Effector CD4-positive, alpha-beta T cell (primary cell): ENCODE measurements at places on chromosomes 5 and 9.

DNA sequence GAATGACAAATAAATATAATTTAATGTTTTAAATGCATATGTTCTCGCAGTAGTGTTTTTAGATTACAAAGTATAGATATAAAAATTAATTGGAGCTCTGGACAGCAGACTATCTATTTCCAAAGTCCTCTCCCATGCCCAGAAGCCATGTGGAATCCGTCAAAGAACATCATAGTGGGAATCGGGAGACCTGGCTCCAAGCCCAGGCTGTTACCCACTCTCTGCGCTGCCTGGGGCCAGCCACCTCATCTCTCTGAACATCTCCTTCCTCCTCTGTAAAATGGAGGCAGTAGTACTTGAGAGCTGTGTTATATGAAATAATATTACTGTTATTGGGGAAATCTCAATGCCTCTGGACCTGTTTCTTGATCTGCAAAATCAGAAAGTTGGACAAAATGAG, 58.1 kb upstream of the SLC30A5 start:
- DNase-seq: no peak

DNA sequence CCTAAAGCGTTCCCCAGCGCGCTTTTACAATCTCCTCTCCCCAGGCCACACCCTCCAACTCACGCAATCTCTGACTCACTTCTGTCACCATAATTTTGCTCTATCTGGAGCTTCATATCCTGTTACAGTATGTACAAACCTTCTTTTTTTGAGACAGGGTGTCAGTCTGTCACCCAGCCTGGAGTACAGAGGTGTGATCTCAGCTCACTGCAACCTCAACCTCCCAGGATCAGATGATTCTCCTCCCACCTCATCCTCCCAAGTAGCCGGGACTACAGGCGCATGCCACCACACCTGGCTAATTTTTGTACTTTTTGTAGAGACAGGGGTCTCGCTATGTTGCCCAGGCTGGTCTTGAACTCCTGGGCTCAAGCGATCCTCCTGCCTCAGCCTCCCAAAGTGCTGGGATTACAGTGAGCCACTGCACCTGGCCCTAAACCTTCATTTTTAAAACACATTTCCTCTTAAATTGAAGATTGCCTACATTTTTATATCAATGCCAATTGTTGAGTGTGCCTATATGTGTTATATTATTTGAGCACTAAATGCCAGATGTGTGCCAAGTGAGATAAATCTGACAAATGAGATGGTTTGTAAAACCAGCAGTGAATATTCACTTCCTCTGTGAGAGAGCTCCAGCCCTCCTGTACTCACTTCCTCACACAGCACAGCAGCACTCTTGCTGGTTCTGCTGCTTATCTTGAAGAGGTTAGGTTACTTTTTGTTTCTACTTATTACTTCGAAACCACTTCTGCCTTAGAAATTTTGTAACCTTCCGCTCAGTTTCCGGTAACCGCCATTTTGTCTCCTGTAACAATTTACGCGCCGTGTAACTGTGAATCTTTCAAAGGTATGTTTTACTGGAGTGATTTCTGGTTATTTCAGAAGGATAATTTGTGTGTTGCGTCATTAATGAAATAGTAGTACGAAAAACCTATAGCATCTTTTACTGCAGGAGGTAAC, 57.9 kb downstream of the DOCK8 start:
- peak; percentile 72 for DNase-seq

GRCh38 chr5:123881759-123882244, 369.8 kb downstream of the CSNK1G3 start:
- DNase-seq: no peak

- DNase-seq: no peak
These were observed 129.9 kb downstream of the TLE4 start for GRCh38 chr9:79701651-79702050.

DNA sequence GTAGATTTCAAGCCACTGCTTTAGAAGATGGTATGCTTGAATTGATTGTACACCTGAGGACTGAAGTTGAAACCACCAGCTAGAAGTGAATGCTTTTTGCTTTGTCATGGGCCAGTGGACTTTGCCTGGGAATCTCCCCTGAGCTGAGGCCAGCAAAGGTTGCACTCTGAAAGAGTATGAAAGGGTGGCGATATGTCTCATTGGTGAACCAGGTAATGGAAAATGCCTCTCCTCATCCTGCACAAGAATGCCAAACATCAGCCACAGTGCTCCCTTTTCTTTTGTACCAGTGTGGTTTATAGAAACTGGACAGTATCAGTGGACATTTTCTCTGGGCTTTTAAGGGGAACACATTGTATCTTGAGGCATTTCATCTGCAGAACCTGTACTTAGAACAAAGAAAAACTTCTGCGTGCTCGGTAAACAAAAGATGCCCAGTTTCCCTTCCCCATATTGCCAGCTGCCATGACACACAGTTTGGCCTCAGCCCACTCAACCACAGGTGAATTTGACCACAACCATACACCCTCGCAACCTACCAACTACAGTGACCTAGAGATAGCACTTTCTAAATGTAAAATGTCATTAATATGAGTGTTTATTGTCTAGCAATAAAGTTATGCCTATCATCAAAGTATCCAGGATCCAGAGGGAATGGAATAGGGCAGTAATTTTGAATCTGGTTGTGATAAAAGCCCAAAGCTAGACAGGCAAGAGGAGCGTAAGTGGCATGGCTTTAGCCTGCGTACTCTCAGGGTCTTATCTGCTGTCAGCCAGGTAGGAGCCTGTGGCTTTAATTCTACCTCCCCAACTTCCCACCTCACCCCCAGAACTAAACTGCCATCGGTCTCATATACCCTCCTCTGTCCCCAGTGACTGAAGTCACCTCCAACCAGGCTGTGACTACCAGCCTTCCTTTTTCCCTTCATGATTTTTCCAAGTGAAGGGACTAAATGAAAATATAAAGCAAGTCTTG, 79.5 kb upstream of the LHFPL2 start:
- DNase-seq: no peak

DNA sequence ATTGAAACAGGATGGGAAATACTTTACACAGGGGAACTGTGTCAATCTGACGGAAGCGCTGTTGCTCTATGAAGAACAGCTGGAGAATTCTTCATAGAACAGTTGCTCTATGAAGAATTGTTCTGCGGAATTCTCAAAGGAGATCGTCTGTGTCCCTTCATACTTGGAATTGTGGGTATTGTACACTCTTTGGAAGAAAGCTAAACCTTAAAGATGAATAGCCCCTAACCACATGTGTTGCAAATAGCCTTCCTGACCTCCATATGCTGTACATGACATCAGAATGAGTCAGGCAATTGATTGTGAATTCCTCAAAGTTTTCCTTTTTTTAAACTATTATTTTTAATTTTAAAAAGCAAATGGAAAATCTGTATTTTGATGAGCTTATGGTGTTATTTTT, 15.6 kb downstream of the NIM1K start:
- no peak for DNase-seq

DNA sequence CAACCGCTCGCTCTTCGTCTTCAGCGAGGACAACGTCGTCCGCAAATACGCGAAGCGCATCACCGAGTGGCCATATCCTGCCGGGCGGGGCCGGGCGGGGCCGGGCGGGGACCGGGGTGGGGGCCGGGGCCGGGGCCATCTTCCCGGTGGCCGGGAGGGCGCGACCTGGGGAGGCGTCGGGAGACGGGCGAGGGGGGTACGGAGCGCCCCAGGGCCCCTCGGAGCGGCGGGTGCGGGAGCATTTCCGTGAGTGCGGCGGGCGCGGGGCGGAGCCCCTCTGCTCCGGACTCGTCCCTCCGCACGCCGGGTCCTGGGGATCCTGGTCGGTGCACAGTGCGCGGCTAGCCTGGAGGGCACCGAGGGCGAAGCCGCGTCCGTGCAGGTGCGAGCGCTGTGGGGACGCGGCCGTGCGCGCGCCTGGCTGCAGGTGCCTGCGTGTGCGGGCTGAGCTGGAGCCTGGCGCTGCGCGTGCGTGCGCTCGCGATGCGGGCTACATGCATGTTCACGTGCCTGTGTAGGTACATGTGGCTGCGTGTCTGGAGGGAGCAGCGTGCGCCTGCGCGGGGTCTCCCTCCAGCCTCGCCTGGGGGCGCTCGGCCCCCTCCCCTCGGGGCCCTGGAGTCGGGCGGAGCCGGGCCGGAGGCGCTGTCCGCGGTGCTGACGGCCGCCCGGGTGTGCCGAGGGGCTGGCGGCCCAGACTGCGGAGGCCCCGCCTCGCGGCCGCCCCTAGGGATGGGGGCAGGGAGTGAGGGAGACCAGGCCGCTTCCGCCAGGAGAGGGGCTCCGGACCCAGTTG, 762 bp downstream of the CACNA1B start:
- no peak for DNase-seq

DNA sequence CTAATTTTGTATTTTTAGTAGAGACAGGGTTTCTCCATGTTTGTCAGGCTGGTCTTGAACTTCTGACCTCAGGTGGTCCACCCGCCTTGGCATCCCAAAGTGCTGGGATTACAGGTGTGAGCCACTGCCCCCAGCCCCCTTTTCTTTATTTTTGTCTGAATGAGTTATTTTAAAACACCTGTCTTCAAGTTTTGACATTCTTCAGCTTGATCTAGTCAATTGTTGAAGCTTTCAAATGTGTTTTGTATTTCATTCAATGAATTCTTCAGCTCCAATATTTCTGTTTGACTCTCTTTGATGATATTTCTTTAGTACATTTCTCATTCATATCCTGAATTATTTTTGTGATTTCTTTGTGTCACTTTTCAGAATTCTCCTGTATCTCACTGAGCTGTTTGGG, 486.2 kb downstream of the DMAC1 start:
- no peak for DNase-seq

GRCh38 chr9:7095058-7095457, 337.3 kb downstream of the KDM4C start:
- no peak for DNase-seq

DNA sequence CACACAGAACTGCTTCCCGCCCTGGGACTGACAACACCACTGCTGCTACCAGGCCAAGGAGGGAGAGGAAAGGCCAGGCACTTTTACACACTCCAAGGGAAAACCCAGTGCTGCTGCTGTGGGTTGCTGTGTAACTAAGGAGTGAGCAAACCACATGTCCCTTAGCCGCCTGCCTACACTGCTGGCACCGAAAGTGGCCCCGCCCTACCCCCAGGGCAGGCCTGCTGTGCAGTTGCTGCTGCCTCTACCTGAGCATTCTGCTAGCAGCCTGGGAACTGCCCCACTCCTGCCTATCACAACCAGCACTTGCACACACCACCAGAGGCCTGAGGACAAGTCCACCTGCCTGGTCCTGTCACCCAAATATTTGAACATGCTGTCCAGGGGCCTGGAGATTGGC, 740.9 kb downstream of the DTWD2 start:
- DNase-seq: no peak

DNA sequence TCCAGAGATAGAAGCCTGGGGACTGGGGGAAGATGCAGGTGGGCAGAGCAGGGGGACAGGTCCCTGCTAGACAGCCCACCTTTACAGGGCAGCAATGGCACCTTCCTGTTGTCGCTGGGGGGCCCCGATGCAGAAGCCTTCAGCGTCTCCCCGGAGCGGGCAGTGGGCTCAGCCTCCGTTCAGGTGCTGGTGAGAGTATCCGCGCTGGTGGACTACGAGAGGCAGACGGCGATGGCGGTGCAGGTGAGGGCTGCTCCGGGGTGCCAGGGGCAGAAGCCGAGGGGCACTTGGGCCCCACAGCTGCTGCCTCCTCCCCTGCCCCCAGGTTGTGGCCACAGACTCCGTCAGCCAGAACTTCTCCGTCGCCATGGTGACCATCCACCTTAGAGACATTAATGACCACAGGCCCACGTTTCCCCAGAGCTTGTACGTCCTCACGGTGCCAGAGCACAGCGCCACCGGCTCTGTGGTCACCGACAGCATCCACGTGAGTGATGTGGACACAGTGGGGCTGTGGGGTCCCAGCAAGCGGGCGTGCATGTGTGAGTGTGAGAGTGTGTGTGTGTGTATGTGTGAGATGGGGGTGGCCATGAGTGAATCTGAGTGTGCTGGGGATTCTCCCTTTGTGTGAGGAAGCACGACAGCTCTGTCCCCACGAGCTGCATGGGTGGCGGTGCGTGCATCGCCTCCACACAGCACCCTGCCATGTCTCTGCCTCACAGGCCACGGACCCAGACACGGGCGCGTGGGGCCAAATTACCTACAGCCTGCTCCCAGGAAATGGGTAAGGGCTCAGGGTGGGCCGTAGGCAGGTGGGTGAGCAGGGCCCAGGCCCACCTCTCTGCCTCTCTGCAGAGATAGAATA, 28.4 kb downstream of the CDHR2 start:
- DNase-seq: no peak

DNA sequence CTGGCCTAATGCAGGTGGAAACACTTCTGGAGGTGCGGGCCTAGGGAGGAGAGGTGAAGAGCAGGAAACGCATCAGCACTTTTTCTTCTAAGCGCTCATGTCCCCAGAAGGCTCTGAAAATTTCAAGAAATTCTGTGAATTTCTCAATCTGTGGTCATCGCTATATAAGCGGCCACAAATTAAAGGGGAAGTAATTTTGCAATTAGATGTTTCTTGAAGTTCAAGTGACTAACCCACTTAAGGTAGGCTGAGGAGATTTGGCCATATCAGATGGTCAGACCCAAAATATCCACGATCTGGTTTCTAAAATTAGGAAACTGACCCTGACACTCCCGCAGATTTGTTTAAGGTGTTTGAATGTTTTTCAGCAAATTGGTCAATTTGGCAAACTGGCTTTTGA, 16.6 kb upstream of the HMGCR start:
- DNase-seq: no peak

DNA sequence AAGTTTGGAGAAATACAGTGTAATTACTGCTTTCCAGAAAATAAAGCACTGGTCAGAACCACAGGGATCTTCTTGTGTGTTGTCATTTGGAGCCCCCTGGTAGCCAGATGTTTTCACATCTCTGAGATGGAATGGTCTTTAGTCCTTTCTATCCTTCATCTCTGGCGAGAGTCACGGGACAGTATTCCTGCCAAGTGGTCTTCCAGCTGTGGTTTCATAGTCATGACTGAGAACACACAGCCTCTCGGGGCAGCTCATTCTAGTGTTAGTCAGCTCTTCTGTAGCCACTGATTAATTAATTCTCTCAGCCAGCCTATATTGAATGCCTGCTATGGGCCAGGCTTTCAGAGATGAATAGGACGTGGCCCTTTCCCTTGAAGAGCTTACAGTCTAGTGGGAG, 34.1 kb downstream of the HMGXB3 start:
- DNase-seq: no peak

GRCh38 chr5:167892352-167893115, 398.9 kb upstream of the WWC1 start:
- no peak for DNase-seq

DNA sequence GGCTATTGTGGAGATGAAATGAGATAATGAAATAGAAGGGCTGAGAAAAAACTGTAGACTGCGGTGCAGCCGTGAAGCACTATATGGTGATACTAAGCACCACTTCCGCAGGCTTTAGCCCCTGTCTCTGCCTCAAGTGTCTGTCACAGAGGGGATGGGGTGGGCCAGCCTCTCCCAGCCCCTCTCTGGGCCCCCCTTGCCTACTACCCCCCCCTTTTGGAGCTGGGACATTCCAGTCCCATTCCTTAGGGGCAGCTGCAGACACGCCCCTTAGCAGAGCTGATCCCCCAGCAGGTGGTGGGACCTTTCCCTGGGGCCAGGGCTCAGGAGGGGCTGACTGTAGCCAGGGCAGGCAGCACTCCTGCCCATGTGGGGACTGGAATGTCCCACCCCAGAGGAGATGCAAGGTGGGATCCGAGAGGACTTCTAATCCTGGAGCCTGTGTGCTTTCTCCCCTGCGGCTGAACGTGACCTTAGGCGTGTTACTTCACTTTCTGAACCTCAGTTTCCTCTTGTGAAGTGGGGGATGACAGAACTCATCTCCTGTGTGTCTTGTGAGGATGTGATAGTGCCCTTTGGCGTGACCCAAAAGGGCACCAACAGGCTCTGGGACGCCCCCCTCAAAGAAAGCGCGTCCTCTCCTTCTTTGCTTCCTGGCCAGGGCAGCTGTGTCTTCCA, 1.9 kb downstream of the N4BP3 start:
- DNase-seq: no peak
